HT1080 (cell line): ENCODE measurements at places on chromosomes 2 and 18.

DNA sequence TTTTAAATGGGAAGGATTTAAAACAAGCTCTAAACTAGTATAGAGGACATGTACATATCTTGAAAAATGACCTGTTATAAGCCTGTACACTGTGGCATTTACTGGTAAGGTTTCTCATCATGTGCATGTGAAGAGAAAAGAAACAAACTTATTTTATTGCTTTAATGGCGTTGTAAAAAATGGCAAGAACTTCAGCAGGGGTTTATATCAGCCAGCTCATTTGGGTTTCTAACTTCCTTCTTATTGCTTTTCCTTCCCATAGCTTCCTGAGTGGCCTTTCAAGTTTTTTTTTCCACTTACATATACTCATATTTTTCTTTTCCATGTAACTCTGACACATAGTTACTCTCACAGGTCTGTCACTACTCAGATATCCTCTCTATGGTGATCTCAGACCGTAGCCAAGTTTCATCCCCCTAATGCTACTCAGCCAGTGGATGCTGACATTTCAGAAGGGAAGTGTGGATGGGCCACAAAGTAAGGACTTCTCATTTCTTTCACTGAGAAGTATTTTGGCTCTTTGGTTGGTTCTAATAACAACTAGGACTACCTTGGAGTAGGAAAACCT lies 198.2 kb downstream of the PARD3B start:
- DNase-seq: peak; percentile 20

DNA sequence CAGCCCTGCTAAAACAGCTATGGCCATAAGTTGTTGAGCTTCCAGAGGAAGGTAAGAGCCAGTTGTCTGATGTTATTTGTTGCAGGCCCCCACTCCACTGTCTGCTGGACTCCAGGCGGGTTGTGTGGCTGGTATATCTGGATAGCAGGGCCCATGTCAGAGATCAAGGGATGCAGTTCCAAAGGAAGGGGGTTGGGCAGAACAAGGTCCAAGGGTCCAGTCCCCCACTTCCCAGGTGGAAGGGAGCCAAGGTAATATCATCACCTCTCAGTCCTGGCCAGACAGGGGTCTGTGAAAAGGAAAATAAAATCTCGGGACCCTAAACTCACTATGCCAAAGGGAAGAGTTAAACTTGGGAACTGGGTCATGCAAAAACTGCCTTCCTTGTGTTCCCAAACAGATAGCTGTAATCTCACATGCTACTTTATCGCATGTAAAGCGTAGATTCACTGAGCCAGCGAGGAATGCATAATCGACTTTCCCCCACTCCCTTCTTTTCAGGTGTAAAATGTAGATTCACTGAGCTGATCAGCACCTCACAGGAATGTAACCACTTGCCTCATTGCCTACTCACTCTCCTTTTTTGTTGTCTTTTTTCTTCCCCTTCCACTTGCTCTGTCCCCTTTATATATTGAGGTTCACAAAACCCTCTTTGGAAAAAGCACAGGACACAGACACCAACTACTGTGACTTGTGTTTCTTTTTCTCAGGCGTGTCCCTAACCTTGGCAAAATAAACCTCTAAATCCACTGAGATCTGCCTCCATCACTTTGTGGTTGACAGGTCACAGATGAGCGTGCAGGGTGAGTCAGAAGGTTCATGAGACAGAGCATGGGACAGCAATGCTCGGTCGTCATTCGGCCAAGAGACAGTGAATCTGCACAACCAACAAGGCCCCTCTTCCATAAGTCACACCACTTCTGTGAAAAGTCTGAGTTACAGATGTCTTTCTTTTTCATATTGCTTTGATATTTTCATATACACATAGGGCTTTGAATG lies 255.3 kb upstream of the SIX2 start:
- peak; percentile 66 for DNase-seq

GRCh38 chr2:155633887-155634570 lies 698.5 kb downstream of the NR4A2 start:
- DNase-seq: peak; percentile 53

GRCh38 chr18:23690505-23691068 lies 1.3 kb downstream of the LAMA3 start:
- no peak for DNase-seq

DNA sequence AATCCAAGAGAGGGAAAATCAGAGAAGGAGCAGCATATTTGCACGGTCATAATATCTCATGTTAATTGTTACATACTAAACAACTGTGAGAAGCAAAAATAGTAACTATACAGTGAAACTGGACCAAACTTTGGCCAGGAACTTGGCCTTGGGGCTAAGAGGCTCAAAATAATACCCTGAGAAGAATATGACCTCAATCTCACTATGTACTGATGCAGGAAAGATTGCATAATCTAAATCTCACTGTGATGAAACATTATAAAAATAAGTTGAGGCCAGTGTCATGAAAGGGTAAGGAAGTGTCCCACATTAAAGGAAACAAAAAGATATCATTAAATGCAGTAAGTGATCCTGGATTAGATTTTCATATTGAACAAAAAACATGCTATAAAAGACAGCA lies 36.5 kb downstream of the ZRANB3 start:
- DNase-seq: no peak

- DNase-seq: no peak
These were observed 38.0 kb downstream of the AKAIN1 start for GRCh38 chr18:5159080-5159479.

DNA sequence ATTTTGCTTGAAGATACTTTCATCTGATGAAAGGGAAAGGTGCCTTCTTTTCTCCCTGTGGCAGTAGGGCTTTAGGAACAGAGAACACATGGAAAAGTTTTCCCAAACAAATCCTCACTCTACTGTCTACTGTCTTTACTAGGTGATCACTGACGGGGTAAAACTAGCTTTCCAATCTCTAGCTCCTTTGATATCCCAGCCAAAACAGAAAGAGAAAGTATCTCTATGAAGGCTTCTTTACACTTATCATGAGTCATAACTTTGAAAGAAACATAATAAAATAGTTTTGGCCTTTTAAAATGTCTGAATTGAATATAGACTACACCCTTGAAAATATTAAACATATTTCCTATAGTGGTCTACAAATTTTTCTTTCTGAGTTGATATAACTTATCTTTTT lies 214.5 kb downstream of the DSEL start:
- peak; percentile 6 for DNase-seq

DNA sequence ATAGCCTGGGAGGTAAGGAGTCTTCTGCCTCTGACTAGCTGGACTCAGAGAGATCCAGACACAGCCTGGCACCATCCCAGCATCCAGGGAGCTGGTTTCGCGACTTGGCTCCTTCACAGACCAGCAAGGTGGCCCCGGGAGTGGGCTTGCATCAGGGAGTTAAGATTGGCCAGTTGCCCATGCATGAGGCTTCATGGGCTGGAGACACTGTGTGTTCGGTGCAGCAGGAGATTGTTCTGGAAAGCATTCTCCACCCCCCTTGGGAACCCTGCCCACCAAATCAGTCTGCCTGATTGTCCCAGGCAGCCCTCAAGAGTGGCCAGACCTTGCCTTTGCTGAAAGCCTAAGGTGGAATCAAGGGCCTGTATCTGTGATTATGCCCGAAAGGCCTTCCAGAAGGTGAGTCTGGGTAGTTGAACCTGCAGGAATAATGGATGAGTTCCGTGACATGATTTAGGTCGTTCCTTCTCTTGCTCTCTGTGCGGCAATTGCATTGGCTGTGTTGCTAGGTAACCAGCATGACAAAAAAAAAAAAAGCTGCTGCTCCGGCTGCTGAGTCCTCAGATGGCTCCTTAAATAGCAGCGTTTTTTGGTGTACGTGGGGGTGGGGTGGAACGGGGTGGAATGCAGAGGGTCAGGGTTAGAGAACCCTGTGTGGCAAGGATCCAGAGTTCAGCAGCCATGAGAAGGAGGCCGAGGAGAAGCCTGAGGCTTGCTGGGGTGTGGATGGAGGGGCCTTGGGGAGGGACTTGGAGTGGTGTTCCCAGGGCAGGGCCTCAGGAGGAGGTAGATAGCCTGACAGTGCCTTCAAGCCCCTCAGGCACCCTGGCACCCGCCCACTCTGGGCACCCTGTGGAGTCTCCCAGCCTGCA lies 93.0 kb upstream of the MCFD2 start:
- no peak for DNase-seq

DNA sequence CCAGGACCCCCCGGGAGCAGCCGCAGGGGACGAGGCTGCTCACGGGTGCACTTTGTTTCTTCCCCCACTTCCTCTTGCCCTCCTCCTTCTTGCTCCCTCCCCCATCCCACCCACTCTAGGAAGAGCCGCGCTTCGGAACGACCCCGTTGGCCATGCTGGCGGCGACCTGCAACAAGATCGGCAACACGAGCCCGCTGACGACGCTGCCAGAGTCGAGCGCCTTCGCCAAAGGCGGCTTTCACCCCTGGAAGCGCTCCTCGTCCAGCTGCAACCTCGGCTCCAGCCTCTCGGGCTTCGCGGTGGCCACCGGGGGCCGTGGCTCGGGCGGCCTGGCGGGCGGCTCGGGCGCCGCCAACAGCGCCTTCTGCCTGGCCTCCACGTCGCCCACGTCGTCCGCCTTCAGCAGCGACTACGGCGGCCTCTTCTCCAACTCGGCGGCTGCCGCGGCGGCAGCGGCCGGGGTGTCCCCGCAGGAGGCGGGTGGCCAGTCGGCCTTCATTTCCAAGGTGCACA lies 1.3 kb downstream of the SP9 start:
- DNase-seq: no peak

DNA sequence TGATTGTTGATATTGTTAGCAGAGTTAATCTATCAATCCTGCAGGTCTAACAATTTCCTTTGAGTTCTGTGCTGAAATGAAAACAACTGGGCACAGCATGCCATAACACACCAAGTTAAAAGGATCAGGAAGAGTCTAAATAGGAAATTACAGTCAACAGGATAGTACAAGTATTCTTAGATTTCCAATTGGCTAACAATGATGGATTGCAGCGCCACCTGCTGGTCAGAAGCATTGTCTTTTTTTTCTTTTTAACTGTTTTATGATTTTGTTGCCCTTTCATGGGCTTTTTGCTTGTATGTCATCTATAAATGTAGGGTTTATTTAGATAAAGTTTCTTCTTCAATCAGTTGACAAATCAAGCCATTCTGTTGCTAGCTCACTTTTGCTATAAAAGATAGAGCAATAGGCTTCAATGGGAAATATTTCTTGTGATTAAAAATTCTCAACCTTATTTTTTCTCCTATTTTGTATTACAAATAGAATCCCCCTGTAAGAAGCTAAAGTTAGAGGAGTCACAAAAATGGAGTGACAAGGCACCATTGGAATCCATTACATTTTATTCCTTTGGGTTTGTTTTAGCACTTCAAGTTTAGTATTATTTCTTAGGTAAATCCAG lies 40.8 kb upstream of the RPRM start:
- peak; percentile 44 for DNase-seq

DNA sequence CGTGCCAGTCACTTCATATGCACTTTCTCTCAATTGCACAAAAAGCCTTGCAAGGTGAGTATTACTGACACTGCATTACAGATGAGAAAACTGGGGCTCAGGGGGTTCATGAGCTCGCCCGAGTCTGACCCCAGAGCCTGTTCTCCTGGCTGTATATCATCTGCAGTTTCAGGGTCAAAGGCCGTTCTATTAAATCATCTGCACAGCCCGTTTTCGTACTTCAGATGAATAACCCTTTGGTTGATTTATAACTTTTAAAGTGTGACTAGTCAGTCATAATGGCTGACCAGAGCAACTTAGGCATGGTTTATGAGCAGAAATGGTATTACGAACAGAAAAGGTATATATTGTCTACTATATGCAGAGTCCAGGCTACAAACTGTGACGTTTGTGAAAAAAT lies 35.3 kb upstream of the NPAS2 start:
- DNase-seq: no peak

DNA sequence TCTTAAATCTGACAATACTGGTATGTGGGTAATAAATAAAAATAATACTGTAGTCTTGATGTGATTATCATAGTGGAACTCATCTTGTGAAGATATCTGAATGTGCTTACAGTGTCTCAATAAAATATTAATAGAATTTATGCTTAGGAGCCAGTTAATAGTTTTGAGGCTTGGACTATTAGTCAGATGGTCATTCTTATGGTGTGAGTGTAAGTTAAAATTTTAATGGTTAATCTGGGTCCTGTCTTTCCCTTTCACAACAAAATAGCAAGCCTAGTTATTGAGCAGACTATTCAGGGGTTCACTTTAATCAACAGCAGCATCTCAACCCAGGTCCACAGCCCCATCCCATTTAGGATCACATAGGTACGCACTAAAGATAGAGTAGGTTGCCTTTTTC lies 138.9 kb downstream of the HAUS1 start:
- no peak for DNase-seq

DNA sequence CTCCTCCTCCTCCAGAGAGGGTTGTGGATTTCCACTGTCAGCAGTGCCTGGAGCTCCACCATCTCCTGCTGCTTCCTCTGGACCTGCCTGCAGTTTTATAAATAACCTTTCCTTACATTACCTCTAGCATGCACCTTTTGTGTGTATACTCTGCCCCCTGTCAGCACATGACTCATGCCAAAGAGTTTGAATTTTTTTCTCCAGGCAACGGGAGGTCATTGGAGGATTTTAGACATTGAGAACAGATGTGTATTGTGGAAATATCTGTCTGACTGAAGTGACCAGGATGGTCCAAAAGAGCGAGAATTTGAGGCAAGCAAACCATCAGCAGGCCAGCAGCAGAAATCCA lies 31.7 kb downstream of the IL37 start:
- DNase-seq: peak; percentile 46

DNA sequence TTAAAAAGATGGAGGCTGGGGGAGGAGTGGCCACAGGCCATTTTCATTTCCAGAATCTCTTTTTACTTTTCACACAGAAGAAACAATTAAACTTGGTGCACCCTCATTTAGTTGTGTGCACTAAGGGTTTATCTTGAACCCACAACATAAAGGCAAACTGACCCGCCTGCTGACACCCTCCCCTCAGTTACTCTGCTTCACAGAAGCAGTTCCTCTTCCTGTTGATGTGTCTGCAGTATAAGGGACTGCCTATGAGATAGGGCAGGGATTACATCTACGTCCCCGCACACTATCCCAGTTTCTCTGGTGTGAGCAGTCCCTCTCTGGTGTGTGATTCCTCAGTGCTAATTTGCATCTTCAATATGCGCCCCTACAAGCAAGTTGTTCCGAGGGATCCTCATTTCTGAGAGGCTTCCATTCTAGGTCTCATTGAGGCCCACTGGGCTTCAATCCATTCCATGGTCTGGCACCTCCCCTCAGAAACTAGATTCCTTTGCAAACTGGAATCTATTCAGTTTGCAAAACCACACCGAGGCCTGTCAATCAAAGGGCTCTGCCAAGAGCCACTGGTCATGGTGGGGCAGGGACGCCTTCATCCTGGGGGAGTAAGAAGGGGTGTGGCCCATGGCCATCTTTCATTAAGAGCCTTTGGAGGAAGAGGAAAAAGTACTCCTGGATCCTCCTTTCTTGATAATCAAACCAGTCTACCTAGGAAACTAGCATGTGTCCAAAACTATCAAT lies 12.3 kb downstream of the CREG2 start:
- DNase-seq: no peak

- DNase-seq: no peak
These were observed 6.4 kb downstream of the PAX3 start for GRCh38 chr2:222292149-222293134.

GRCh38 chr2:16315458-16315835 lies 350.2 kb downstream of the CYRIA start:
- DNase-seq: no peak
